ENCODE measurements at places on chromosomes 5 and 9.

DNA sequence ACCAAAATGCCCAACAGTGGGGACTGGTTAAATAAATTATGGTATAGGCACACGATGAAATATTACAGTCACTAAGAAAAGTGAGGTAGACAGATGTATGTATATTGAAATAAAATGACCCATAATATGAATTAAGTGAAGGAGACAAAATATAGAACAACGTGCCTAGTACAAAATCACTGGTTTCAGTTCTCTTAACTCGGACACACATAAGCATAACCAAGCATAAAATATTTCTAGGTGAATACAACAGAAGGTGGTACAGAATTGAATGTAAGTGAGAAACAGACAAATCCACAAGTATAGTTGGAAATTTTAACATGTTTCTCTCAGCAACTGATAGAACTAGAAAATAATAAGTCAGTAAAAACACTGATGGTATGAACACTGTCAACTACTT, 22.0 kb downstream of the PUM3 start:
- DNase-seq = no peak

DNA sequence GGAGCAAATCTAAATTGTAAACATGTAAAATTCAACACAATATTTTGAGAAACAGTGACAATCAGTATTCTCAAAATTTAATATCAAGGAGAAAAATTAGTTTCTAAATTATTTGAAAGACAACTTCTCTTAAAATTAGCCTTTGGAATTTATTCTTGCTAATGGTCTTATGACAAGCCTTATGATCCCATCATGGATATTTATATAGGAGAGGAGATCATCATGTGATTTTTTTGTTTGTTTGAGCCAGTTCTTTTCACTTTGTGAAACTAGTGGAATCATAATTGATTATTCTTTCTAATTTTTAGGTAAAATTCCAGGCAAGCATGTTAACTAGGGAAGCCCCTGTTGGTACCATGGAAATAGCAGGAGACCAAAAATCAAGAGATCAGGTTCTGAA, 24.7 kb downstream of the DMXL1 start:
- DNase-seq = no peak

- DNase-seq = no peak
These were observed 84.6 kb downstream of the DAB2IP start for GRCh38 chr9:121735793-121736770.

- no peak for DNase-seq
These were observed 812.9 kb upstream of the ZNF608 start for GRCh38 chr5:125559296-125559695.

GRCh38 chr9:89920131-89920530, 315.3 kb downstream of the GADD45G start:
- DNase-seq = no peak

DNA sequence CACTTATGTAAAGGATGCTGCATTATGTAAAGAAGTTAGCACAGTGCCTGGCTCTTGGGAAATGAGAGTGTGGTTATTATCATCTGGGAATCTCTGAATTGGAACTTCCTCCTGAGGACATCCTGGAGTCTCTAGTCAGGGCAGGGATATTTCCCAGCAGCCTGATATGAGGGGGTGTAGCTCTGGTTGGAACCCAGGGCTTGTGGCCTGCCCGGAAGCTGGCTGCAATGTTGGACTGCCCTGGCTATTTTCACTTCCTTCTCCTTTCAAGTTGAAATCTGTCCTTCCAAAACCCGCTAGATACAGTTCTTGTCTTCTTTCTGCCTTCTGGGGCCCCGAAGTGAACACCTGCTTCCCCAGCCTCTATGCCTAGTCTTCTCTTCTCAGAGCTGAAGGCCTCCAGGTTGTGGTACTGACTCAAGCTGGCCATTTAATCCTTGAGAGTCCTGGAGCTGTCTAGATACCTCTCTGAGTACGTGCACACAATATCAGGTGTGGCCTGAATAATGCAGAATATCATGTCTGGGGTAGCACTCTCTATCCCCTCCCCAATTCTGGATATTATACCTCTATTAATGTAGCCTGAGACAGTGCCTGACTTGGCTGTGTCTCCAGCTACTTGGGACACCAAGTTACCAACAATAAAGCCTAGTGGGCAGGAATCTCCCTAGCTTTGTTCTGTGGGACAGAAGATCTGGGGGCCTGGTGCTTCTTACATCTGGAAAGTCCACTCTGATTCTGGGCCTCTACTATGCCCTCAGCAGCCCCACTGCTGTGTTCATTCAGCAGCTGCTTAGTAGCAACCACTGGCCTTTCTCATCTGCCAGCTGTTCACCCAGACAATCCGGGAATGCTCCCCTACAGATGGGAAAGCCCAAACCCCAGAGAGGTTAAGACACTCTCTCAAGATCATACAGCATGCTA, 45.0 kb downstream of the SLC6A7 start:
- DNase-seq = no peak

- DNase-seq = no peak
These were observed 131.6 kb downstream of the TLR4 start for GRCh38 chr9:117835798-117836197.

DNA sequence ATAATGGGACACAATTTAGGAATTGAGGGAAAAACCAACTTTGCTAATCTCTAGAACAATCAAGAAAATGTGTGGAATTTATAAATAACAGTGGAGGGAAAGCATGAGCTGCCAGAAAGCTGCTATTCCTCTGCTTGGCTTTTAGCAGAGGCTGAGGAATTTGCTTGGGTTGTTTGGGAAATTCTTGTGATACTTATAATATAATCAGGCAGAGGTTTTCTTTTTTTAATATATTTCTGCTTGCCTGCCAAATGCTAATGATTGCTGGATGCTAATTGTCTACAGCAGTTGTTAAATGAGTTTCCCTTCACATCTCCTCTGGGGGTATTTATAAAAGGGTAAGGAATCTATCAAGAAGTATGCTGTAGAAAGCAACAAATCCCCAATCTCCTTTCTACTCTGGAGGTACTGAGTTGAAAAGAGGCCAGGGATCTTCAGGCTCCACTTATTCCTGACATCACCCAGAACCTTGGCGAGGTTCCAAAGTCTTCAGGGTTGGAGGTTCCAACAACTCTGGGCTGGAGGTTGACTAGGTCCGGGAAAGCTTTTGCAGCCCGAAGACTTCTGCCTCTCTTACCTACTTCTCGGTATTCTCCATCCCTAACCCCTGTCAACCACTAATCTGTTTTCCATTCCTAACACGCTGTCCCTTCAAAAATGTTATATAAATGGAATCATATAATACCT, 60.4 kb upstream of the TMED7 start:
- no peak for DNase-seq

DNA sequence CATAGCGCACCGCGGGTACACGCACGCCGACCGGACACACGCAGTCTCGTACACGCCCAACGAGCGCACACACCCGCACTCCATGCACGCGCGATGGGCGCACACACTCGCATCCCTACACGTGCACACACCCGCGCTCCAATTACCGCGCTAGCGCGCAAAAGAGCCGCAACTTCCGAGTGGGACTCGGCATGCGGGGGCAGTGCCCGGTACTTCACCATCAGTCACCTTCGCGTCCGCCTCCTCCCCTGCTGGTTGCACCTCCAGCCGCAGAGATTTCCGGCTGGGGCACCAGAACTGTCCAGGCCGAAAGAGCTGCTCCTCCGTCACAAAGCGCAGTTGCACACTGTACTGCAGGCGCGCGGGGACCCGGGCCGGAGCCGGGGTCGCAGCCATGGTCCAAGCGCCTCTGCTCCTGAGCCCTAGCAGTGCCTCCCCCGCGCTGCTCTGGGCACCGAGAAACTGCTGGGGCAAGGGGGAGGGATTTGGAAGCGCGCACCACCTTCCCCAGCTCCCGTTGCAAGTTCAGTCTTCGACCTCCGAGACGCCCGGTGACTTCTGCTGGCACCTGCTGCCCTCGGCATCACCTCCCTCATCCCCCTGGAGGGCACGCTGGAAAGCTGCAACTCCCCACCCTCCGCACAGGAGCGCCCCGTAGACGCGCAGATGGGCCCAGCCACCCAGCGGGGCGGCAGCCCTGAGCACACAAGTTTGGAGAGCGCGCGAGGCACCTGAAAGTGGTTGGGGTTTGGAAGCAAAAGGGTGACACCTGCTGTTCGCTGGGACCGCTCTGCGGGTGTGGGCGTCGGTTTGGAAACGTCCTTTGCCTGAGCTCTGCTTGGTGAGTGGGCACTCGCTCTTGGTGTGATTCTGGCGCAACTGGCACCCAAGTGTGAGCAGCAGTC, 337.4 kb upstream of the PUM3 start:
- DNase-seq = peak; percentile 6

DNA sequence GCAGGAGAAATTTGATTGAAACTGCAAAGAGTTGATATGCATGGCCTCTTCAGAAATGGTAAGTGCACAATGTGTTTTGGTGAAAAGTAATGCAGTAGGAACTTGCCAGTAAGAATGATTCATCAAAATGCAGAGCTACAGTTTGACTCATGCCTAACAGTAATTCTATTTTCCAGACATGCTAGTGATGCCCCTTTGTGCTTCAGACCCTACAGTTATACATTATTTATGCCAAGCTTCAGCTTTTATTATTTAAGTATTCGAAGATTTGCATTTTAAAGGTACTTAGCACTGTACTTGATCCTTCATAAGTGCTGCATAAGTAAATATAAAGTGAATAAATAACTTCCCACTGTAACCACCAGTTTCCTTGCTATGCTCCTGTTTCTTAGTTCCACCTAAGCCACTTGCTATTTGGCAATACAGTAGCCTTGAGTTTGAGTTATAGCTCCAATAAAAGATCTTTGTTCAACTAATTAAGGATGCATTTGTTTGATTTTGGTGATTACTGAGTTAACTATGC, 3.6 kb upstream of the SPATA31E1 start:
- no peak for DNase-seq

GRCh38 chr9:112489876-112490666, 3.4 kb downstream of the KIAA1958 start:
- no peak for DNase-seq

- DNase-seq = no peak
These were observed 457.4 kb upstream of the NUDT12 start for GRCh38 chr5:104019956-104020355.

GRCh38 chr5:121982893-121983285, 21.1 kb downstream of the SRFBP1 start:
- no peak for DNase-seq

DNA sequence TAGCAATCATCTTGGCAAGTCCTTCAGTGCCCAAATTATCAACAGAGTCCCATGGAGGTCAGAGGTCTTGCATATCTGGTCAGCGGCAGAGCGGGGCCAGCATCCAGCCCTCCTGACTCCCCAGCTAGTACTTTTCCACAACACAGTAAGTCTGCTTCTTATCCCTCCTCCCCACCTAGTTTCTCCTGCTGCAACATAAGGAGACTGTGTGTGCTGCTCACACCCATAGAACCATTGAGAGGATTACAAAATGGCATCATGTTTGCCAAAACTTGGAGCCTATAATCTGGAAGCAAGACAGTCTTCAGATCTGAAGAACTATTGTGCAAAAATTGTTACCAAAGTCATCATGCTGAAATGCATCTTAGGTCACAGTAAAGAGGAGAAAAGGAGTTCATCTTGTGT, 125.8 kb upstream of the ZNF366 start:
- DNase-seq = no peak

- DNase-seq = no peak
These were observed 31.0 kb downstream of the PCBD2 start for GRCh38 chr5:134935711-134936602.

DNA sequence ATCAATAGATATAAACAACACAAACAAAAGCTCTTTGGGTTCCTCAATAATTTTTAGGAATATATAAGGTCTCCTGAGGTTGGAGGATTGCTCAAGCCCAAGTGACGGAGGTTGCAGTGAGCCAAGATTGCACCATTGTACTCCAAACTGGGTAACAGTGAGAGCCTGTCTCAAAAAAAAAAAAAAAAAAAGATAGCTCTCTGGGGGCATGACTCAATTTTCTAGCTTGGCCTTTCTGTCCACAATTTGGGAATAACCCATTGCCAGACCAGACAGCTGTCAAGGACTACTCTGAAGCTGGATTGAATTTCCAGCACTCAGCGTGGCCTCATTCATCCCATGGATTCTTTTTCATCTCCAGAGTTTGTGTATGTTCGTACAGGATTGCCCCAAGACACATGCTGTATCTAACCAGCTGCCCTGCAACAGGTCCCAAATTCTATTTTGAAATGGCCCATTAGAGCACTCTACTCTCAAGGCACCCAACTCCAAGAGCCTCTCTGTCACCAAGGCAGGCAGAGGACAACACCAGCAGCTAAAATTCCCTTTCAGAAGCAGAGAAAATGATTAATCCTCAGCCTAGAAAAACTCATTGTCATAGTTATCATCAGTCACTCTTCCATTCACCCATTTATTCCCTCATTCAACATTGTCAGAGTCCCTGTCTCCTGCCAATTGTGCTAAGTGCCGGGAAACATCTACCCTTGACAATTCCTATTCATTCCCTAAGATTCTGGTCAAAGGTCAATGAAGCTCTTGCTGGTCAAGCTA, 8.7 kb downstream of the FAM193B start:
- DNase-seq = no peak

- no peak for DNase-seq
These were observed 1075.2 kb upstream of the SEMA6A start for GRCh38 chr5:117649821-117650220.

DNA sequence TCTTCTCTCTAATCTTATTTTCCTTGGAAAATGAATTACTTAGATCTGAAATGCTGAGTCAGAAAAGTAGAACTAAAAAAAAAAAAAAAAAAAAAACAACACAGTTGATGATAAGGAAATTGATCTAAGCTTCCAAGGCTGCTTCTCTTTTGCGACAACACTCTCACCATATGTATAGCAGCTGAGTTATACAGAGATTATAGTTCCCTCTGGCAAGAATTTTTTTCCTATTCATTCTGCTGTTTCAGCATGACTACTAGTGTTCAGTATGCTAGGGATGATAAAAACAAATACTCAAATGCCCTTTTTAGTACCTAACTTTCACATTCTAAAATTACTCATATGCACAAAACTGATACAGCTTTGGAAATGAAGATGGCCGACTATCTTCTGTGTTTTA, 267.3 kb downstream of the MLLT3 start:
- no peak for DNase-seq

- no peak for DNase-seq
These were observed 168.0 kb upstream of the IRX2 start for GRCh38 chr5:2919310-2920018.

- no peak for DNase-seq
These were observed 279.1 kb downstream of the TLE1 start for GRCh38 chr9:81410201-81410600.

DNA sequence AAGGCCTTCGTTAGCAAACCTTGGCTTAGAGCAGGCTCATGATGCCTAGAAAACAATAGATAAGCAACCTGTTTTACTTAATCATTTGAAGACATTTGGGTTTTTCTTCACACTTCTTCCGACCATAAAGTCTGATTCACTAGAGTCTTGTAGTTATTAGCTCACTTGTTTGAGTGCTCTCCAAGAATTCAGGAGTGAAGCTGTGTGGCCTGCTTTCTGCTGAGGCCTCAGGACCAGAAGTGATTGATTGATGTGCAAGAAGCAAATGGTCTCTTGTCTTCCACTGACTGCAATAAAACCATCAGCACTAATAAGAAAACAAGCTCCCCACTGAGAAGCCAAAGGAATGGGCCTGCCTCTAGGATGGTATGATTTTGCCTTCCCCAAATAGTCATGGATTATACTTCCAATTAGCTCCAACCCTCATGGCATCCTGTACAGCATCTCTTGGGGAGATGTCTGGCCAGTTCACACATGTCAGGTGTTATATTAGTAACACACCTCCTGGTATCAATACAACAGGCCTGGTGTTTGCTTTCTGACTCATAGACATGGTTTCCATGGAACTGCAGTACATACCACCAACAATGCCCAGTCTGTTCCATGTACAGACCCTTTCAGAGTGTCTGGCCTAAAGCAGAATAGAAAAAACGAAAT, 317.6 kb downstream of the CWC27 start:
- no peak for DNase-seq

- no peak for DNase-seq
These were observed 26.1 kb upstream of the MACIR start for GRCh38 chr5:103232393-103232999.

Data from stimulated activated CD4-positive, alpha-beta T cell treated with anti-CD3 and anti-CD28 coated beads, Interleukin-12 subunit alpha, Interleukin-12 subunit beta, amount 100 ng/mL, for 24 hours (primary cell).